ENCODE measurements at places on chromosomes 6 and 20.

- no peak for DNase-seq
These were observed 655.7 kb downstream of the EPHA7 start for GRCh38 chr6:92763680-92764079.

DNA sequence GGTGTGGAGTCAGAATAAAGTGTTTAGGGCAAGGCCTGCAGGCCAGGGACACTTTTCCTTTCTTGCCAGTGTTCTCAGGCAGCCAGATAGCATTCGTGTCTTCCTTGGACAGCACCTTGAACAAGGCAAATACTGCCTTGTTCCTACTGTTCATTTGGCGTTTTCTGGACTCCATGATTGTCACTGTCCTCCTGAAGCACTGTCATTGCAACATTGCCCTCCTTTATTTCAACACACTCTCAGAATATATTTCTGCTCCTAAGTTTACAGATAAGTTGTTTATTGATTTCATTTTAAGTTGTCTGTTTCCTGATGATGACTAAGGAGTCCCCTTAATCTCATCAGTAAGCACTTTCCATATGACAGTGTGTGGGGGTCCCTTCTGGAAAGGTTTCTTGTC is 15.1 kb upstream of the DEF6 start:
- no peak for DNase-seq

DNA sequence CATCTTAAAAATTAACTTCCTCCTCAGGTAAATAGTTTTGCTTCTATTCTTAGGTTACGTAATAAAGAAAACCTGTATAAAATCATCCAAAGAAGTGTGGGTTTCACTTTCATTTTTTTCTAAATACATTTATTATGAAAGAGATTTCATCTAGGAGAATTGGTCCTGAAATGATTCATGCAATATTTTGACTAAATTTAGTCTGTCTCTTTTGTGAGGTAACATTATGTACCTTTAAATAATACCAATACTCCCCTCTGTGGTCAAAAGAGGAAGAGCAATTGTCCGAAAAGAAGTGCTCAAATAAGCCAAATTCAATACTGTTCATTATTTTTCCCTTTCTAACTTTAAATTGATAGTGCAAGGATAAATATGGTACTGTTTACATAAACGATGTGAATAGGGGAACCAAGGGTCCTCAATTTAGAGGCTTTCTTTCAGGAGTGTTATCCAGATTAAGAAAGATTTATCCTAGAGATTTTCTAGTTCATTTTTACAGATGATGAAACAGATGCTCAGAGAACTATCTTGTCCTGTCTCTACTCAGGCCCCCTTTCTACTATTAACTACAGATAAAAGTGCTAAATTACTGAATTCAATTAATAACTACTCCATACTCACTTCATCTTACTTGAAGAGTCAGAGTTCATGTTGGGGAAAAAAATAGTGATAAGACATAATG is 26.2 kb downstream of the CYP39A1 start:
- DNase-seq = peak; percentile 14

- DNase-seq = no peak
These were observed 39.3 kb upstream of the SCGN start for GRCh38 chr6:25612666-25613065.

- no peak for DNase-seq
These were observed 100.0 kb upstream of the RIPOR2 start for GRCh38 chr6:25035512-25036435.

- no peak for DNase-seq
These were observed 21.7 kb upstream of the BHLHE23 start for GRCh38 chr20:63028461-63028921.

- no peak for DNase-seq
These were observed 478.1 kb downstream of the PREX1 start for GRCh38 chr20:48349656-48350055.
